ENCODE measurements at places on chromosomes 3 and 15.

DNA sequence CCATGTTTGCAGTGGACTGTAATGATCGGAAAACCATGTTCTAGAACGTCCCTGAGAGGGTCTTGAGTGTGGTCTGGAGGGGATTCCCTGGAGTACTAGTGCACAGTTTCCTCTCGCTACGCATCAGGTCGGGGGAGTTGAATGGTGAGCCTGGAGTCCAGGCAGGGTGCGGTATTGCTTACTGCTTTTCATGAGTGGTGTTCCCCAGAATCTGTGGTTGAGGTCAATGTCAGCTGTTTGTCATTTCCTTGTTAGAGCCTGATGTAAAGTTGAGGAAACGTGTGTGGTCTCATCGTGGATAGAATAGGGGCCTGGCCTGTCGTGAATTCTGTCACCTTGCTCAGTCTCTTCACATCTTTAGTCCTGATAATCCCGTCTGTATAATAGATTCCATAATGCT is 328.2 kb upstream of the LRRFIP2 start:
- DNase-seq, result no peak

GRCh38 chr15:70974004-70974832 is 81.6 kb downstream of the LRRC49 start:
- DNase-seq, result peak; percentile 72

DNA sequence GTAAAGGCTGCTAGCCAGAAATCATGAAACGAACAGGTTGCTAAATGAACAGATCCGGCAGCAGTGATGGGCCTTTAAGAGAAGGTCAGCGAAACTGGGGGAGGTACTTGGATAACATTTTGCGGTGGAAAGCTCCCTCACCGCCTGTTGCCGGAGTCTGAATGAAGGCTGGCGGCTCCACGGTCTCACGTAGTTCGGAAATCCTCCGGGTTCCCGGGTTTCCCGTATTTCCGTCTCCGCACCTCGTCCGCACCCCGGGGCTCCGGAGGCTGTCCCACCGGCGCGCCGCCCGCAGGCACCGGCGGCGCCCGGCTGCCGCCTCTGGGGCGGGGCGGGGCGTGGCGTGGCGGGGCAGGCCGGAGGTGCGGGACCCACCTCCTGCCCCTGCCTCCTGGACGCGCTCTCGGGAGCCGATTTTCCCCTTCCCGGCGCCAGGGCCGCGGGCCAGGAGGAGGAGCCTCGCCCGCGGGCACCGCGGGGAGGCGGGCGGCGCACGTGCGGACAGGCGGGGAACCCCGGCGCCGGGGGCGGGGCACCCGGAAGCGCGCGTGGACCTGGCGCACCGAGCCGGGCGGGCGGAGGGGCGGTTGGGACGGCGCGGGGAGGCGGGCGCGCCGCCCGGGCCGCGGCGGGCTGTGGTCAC is at the start of gene ZDHHC23:
Gene ZDHHC23 (plus strand): TSS at position 642 of the 643 bp plus-strand sequence. CDS start 790 bp downstream, outside the sequence.
- DNase-seq, result peak; percentile 80

DNA sequence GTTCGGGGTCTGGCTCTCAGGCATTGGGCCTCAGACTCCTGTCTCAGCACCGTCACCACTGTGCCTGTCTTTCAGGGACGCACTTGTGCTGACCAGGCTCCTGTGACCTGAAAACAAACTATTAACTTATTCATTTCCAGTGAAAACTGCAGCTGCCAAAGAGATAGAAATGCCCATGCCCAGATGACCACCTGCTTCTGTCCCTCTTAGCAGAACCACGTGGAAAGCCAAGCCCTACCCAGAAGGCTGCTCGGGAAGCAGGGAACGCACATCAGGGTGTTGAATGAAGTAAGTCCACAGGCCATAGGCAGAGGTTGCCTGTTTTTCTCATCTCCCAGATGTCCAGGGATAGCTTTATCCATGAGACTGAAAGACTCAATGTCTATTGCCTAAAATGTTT is 219.3 kb downstream of the EBLN2 start:
- no peak for DNase-seq

DNA sequence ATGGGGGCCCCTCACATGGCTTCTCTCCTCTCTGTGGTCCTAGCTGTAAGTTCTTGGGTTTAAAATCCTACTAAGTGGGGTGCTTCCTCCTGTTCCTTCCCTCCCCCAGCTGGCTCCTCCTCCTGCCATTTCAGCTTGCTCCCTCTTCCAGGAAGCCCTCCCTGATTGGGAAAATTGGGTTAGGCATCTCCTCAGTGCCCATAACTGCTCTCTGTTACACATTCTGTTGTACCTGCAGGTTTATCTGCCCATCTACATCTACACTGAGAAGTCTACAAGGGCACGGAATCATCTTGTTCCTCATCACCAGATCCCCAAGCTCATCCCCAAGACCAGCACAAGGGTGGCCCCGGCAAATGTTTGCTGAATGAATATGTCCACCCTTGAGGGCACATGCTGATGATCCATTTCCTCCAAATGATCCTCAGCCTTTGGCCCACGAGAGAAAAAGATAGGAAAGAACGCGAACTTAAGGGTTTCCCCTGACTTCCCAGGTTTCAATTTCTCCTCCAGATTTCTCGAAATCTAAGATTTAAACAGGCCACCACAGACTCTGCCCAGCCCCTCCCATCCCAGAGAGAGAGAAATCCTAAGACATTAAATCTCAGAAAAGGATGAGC is 3.9 kb downstream of the SEMA7A start:
- DNase-seq, result no peak

DNA sequence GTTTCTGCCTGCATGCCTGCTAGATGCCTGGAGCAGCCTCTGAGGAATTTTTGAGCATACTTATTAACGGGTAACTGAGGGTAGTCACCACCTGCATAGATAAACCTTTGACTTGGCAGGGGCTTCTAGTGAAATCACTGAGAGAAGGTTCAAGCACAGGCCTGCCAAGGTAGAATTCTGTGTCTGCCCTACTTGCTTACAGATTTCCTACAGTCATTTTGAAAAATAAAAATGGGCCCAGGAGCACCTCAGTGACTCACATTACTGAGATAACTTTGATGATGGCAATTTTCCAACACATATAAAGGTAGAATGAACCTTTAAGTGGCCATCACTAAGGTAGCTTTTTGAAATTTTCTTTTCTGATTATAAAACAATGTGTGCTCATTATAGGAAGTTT is 10.8 kb downstream of the CRTAP start:
- no peak for DNase-seq

GRCh38 chr3:142912402-142913172 is 23.7 kb upstream of the PCOLCE2 start:
- no peak for DNase-seq

GRCh38 chr3:124904835-124905492 is 17.8 kb upstream of the ITGB5 start:
- no peak for DNase-seq

- DNase-seq, result no peak
Observed at GRCh38 chr3:43885908-43886618, 195.3 kb downstream of the ABHD5 start.

DNA sequence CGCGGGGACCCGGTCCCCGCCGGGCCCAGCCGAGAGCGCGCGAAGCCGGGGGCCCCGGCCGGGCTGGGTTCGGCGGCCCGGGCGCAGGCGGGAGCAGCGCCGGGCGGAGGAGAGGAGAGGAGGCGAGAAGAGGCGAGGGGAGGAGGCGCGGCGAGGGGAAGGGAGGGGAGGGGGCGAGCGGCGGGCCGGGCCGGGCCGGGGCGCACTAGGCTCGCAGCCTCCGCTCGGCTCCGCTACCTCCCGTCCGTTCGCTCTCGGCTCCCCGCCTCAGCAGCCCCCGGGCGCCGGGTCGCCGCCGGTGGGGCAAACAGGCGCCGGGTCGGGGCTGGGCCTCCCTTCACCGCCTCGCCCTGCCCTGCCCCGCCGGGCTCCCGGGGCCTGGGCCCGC is 351 bp downstream of the INSYN1 start:
- DNase-seq, result no peak

GRCh38 chr3:38142959-38143358 is 4.5 kb downstream of the MYD88 start:
- no peak for DNase-seq

DNA sequence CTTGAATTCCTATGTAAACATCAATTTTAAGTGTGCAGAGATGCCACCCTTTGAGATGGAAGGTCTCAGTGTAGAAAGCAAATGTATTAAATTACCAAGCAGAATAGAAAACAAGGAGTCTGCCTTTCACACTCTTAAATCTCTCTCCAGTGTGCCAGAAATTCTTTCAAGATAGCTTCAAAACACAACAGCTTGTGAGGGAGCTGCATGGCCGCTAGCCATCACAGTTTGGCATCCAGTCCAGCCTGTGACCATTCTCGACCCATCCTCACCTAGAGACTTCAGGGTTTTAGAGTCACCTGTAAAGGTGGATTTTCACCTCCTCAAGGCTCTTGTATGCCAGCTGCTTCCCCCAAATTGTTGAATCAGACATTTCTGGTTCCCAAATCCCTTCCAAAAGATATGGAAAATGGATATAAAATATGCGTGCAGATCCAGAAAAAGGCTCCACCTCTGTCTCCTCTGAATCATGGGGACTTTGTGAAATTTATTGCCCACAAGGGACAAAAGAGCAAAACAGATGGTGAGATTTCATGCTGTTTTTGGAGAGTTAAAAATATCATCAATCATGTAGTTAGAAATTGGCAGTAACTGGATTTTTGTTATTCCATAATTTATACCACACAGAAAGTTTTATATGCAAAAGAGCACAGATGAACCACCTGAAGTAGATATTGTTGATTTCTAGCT is 114.2 kb upstream of the THRB start:
- DNase-seq, result no peak

DNA sequence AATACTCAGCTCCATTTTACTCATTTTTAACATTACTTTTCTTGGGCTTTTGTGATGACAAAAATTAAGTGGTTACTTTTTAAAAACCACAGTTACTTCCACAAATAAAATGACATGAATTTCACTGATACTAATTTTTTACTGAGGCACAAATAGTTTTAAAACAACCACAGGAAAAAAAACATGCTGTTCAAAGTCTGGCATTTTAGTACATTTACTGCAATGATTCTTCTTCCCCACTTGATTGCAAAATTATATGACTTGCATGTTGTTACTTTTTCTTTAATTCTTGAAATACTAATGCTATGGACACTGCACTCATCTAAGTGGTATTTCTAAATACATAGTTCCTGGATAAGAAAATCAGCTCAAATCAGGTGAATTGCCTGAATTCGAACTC is 24.8 kb upstream of the SLMAP start:
- DNase-seq, result no peak

Measured in PC-3 (cell line).